ENCODE measurements at places on chromosomes 12 and 14.
A peak's percentile ranks its signal among the peaks of the same experiment; 100 is the strongest.

GRCh38 chr12:131671871-131672270 lies 39.0 kb upstream of the SFSWAP start:
- DNase-seq, result no peak

DNA sequence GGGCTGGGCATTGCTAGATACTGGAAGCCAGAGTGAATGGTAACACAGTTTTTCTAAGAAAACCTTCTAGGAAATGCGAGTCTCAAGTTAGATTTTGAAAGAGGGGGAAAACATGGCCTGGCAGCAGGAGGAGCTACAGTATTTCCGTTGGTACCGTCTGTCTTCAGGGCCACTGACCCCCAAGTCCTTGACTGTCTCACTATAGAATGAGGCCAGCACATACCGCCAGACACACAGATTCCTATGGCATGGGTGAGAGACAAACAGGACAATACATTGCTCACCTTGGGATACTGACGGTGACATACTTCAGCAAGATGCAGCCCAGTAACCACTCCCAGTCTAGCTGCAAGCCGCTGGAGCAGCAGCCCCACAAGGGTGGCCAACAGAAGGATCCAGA lies 21.7 kb downstream of the SLC11A2 start:
- no peak for DNase-seq

GRCh38 chr12:49706351-49707127 lies 666 bp downstream of the FMNL3 start:
- DNase-seq, result peak; percentile 60

- DNase-seq, result no peak
Observed at GRCh38 chr12:33994857-33995808, 27.2 kb upstream of the ALG10 start.

DNA sequence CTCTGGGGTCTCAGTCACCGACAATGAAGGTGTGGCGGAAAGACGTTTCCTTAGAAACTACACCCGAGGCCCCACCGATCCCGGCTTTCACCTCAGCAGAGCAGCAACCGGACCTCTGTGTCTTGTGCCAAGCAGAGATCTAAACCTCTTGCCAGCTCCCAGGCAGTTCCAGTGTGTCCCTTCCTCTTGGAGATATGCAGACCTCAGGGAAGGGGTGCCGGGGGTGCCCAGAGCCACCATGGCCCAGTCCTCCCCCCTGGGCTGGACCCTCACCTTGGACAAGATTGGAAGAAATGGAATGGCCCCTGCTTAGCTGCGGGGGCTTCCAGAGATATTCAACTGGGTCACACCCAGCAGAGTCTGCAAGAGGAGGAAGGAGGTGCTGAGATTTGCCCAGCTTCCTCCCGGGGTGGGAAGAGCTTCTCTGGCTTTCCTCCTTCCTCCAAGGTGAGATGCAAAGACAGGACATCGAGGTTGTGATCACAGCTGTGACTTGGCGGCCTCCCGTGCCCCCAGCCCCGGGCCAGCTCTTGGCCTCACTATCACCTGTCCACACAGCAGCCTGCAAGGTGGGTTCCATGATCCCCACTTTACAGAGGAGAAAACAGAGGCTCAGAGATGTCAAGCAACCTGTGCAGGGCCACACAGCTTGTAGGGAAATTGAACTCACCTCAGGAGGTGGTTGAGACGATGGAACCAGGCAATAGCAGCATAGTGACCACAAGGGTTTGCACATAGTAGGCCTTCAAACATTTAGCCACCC lies 281.7 kb upstream of the RTL1 start:
- no peak for DNase-seq

- no peak for DNase-seq
Observed at GRCh38 chr12:42163913-42164312, 19.2 kb upstream of the GXYLT1 start.

DNA sequence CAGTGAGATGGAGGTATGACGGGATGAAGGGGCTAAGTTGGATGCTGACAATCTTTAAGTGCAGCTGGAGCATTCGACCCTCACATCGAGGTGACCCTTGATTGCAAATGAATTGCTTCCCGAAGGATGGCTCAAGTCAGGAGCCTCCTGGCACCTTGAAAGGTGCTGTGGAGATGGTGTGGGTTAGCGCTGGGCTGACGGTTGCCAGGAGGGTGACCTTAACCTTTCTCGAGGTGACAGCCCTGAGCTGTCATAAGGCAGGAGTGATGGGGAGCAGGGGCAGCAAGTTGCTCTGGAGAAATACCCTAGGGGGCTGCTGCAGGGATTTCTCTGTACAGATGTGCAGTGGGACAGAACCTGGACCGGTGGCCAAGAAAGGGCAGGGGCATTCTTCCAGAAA lies 122.8 kb downstream of the CRACR2A start:
- no peak for DNase-seq

GRCh38 chr14:53054457-53054856 lies 98.7 kb downstream of the DDHD1 start:
- no peak for DNase-seq

DNA sequence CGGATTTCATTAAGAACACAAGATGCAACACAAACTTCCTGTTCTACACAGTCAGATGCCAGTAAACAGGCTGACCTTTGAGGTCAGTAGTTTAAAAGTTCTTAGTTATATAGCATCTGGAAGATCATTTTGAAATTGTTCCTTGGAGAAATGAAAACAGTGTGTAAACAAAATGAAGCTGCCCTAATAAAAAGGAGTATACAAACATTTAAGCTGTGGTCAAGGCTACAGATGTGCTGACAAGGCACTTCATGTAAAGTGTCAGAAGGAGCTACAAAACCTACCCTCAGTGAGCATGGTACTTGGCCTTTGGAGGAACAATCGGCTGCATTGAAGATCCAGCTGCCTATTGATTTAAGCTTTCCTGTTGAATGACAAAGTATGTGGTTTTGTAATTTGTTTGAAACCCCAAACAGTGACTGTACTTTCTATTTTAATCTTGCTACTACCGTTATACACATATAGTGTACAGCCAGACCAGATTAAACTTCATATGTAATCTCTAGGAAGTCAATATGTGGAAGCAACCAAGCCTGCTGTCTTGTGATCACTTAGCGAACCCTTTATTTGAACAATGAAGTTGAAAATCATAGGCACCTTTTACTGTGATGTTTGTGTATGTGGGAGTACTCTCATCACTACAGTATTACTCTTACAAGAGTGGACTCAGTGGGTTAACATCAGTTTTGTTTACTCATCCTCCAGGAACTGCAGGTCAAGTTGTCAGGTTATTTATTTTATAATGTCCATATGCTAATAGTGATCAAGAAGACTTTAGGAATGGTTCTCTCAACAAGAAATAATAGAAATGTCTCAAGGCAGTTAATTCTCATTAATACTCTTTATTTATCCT lies 13.5 kb downstream of the PTGER2 start:
- DNase-seq, result peak; percentile 77

GRCh38 chr14:94685166-94685581 lies 73.0 kb downstream of the SERPINA3 start:
- no peak for DNase-seq

DNA sequence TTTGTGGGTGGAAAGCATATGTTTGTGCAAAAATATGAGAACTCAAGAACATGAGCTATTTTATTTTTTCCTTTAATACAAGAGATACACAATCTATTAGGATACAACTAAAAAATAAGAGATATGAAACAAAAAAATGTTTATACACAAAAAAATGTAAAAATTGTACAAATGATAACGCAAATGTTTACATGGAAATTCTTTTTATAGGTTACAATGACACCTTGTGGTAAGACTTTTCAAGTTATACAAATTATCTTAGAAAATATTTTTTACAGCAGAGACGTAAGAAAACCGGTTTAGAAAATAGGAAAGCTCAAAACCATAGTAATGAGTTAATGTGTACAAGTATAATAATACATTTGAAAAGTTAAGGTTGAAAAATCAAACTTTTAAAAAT lies 25.5 kb downstream of the CEP83 start:
- DNase-seq, result peak; percentile 3

DNA sequence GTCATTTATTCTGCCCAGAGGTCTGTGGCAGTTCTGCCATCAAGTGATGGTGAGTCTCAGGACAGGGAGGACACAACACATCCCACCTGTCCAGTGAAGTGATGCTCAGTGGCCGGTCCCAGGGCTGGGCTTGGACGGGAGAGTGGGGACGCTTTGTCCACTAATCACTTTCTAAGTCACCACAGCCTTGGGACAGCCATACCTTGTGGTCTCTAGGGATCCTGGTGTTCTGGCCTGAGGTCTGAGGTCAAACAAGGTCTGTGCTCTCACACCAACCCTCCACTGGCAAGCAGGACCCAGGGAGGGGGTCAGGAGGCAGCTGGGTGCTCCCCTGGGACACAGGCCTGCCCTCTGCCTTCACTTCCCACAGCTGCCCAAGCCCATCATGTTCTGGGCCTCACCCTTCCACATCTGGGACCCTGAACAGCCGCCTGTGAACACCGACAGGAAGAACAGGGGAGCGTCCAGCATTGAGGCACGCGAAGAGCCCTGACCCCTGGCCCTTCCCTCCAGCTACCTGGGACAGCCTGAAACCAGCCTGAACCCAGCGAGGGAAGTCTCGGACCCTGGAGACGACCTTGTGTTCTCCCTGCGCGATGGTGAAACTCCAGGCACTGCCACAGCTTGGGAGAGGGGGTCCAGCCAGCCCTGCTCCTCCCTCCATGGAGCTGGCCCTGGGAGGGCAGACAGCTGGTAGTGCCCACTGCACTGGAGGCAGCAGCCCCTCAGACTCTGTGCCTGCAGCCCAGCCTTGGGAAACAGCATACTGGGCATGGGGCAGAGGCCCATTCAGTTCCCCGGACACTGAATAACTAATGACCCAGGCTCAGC lies 19.7 kb upstream of the GPR132 start:
- DNase-seq, result no peak

DNA sequence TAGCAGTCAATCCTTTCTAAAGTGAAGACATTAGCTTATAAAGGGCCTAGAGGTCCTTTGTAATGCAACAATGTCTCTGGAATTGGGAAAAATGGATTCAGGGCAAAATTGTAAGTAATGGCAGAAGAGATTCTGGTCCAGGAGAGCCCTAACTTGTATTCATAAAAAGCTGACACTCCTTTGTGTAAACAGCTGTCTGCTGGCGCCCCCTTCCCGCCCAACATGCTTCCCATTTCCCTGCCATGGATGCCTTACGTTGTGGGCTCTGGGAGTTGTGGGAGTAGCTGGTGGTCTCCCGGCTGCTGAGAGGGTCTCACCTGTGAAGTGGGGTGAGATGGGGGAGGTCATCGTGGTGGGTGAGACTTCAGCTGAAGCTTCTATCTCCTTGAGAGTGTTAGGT lies 2.3 kb downstream of the ACRBP start:
- DNase-seq, result peak; percentile 36

DNA sequence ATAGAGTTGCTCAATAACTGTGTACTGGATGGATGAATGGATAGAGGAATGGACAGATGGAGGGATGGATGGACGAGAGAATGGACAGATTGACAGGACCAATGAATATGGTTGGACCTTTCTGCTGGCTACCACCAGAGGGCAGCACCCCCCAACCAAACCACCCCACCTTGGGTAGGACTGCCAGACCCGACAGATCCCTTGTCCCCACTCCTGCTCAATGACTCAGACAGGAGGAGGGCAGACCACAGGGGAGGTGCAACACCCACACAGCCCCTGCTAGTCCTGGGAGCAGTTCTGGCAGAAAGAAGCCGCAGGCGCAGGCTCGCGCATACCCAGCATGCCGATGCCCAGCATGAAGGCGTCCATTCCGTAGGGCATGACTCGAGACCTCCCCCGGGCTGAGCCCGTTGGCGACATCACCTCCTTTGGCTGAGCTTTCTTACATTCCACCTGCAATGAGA lies 12.4 kb downstream of the MSI1 start:
- peak; percentile 54 for DNase-seq

GRCh38 chr12:123532808-123533649 lies 490 bp downstream of the RILPL1 start:
- peak; percentile 33 for DNase-seq

DNA sequence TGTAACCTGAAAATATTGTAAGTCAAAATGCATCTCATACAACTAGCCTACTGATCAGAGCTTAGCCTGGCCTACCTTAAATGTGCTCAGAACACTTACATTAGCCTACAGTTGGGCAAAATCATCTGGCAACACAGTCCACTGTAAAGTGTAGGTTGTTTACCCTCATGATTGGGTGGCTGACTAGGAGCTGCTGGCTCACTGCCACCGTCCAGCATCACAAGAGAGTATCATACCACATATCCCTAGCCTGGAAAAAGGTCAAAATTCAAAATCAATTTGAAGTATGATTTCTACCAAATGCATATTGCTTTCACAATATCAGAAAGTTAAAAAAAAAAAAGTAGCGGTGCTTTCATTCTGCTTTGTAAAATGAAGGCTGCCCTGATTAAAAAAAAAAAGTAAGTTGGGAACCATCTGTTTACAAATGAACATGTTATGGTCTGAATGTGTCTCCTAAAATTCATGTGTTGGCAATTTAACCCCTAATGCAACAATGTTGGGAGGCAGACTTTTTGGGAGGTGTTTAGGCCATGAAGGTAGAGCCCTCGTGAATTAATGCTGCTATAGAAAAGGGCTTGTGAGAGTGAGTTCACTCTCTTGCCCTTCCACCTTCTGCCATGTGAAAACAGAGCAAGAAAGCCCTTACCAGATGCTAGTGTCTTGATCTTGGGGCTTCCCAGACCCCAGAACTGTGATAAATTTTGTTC lies 211.8 kb downstream of the PPM1H start:
- DNase-seq, result no peak

DNA sequence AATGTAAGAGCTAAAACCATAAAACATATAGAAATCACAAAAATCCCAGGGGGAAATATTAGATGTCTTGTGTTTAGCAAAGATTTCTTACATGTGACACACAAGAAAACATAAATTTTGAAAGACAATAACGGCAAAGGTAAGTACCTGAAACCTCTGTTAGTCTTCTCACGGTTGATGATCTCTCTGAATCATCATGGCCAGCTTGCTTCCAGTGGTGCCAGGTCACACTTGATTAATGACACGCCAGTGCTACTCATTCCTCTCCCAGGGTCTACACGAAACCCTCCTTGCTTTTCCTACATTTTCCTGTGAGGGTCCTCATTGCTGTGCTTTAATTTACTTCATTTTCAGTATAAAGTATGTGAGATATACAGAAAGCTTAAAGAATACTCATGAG lies 114.4 kb upstream of the PARP11 start:
- DNase-seq, result no peak

- DNase-seq, result no peak
Observed at GRCh38 chr12:4084573-4084972, 189.0 kb upstream of the CCND2 start.

- DNase-seq, result no peak
Observed at GRCh38 chr12:112007945-112008344, 5.0 kb downstream of the TMEM116 start.

GRCh38 chr12:27711967-27712366 lies 1.3 kb downstream of the MRPS35 start:
- DNase-seq, result peak; percentile 48
